ENCODE measurements at places on chromosomes 2 and 18.

- no peak for DNase-seq
Observed at GRCh38 chr2:174984561-174984960, 20.6 kb downstream of the CHN1 start.

DNA sequence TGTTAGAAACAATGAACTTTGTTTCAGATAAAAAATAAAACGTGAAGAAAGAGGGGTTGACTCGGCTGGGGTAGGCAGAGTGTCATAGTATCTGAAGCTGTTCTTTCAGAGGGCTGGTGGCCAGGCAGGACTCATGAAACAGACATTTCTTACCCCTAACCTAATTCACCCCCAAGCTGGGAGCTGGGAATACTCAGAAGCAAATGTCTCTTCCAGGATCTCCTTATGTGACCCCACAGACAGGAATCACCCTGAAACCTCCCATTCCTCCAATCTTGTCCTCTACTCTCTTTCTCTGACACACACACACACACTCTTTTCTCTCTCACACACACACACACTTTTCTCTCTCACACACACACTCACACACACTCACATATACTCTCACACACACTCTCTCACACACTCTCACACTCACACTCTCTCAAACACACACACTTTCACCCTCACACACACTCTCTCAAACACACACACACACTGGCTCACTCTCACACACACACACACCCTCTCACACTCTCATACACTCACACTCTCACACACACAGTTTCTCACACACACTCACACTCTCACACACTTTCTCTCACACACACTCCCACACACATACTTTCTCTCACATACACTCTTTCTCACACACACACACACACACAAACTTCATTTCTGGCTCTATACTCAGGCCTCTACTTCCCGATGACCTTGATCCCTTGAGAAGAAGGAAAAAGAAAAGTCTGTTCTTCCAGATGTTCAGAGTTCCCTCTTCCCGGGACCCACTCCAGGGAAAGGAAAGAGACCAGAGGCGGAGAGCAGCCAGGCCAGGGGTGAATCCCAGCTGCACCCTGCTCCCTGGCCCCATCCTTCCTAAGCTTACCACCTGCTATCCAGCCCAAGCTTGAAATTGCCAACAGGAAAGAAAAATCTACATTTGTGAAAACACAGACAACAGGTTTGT, 167.7 kb downstream of the TXNL1 start:
- no peak for DNase-seq

DNA sequence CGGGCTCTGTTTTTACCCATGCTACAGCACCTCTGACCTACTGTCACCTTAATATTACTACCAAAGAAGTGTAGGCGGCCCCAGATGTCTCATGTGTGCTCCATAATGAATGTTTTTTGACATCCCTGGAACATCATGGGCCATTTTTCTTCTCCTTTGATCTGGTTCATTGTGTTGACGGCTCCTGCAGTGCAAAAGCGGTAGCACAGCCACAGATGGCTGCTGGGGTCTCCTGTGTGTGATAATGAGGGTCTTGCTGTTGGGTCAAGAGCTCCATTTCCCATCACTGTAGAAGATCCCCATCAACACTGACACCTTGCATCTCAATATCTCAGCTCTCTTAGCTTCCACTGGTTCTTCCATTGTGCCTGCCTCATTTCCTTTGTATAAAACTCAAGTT, 95.0 kb downstream of the CDH20 start:
- DNase-seq: no peak

DNA sequence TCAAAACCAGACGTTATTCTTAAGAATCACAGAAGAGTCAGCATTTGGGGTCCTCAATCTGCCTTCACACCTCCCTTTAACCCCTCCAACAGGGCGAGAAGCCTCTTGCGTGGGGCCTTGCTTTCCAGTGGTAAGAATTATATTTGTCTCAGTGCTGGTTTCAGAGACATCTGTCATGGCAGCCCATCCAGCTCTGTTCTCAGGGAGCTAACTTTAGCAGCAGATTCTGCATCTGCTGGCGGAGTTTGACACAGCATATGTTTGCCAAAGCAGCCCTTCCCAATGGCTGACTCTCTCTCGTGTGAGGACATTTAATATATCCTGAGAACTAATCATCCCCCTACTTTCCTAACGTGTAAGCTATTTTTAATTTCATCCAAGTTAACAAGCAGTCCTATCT, 91.5 kb upstream of the BCL11A start:
- no peak for DNase-seq

DNA sequence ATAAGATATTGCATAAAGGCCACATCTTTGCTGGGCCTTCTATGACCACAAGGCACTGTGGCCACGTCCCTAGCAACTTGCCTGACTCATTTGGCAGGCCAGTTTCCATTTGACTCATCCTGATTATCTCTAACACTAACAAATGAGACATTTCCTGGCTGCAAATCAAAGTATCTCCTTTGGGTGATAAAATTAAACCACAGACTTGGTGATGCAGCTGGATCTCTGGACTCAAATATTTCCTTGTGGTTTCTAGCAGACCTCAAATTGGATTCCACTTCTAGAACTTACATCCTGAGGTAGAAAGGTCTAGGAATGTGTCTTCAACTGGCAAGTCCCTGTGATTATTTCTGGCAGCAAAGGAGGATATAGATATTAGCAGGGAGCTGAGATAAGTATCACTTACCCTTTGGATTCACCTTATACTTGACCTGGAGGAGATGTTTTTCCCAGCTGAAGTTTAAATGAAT, 167.9 kb upstream of the NXPH2 start:
- DNase-seq: no peak

GRCh38 chr18:9323750-9324445, 10.7 kb upstream of the TWSG1 start:
- peak; percentile 65 for DNase-seq

- no peak for DNase-seq
Observed at GRCh38 chr2:82837588-82838304, 1621.3 kb downstream of the SUCLG1 start.

GRCh38 chr18:22517356-22517755, 99.6 kb upstream of the CTAGE1 start:
- no peak for DNase-seq

GRCh38 chr2:81505586-81505985, 1201.0 kb upstream of the LRRTM1 start:
- DNase-seq: no peak

GRCh38 chr2:45011121-45011520, 1.9 kb upstream of the SIX2 start:
- DNase-seq: peak; percentile 41

GRCh38 chr2:231169488-231169887, 28.9 kb upstream of the ARMC9 start:
- no peak for DNase-seq

- no peak for DNase-seq
Observed at GRCh38 chr18:28791101-28791500, 614.2 kb upstream of the CDH2 start.

DNA sequence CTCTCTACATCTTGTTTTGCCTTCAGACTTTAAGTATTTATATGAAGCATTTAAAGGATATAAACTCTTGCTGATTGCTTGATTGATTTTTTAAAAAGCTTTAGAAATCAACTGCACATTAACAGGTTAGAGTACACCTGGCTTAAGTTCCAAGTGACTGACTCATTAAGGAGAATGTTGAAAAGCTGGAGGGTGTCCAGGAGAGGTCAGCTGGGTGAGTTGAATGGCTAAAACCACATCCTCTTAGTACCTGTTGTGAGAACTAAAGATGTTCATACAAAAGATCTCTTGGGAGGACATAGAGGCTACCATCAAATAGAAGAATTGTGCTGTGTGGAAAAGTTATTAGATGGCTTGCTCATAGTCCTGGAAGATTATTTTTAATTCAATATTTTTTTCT, 206.8 kb downstream of the TXNL1 start:
- no peak for DNase-seq

DNA sequence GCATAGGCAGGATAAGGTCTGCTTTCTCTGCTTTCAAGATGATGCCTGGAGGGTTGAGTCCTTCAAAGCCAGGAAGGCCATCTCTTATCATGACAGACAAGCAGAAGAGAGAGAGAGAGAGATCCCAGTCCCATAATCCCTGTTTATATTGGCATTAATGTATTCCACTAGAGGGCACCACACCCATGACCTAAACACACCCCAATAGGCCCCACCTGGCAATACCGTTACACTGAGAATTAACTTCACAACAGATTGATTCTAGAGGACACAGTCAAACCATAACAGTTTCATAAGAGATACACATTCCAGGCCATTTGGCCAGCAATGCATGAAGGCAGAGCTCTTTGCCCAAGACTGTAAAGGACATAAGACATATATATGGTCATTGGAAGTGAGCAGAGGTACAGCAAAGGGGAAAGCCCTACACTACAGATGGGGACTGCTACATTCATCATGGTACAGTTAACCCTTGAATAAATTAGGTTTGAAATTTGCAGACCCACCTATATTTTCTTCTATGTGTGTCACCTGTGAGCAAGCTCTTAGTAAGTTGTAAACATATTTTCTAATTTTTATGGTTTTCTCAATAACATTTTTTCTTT, 1516.1 kb downstream of the RPIA start:
- DNase-seq: peak; percentile 47

DNA sequence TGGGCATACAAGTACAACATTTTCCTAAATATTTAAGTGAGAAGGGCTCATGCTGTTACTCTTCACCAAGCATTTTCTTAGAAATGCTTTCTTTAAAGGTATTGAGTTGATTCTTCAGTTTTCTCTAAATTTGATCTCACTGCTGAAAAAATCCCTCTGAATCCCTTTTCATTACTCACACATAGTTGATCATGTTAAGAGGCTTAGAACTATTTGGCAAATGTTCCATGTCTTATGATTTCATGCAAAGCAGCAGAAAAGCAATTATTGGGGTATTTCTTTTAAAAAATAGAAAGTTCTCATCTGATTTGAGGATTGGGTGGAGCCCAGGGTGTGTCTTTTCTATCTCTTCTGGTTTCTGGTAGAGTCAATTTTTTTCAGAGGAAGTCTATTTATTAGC, 1079.8 kb upstream of the ZEB2 start:
- DNase-seq: no peak

DNA sequence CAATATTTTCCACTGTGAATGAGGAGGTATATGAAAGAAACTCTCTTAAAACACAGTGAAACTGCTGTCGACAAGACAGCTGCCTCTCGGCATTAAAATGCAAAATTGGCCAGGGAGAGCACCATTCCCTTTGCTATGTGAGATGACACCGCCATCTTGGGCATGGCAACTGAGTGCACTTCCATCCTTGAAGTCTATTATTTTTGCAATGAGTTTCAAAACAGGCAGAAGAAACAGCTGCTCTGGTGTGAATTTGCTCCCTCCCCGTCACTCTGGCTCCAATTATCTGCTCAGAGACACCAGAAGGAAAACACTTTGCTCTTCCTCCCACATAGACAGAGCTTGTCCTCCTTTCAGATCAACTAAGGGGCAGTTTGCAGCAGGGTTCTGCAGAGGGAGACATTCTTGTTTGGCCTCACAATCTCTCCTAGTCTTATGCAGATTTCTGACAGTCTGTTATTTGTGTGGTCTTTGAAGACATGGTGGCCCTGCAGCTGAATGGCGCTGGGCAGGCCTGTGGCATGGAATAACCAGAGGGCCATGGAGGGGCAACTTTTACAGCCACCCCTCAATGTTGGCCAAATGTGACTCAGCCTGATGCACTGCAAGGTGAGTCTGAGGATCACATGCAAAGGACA, 48.6 kb upstream of the SEC11C start:
- DNase-seq: no peak

DNA sequence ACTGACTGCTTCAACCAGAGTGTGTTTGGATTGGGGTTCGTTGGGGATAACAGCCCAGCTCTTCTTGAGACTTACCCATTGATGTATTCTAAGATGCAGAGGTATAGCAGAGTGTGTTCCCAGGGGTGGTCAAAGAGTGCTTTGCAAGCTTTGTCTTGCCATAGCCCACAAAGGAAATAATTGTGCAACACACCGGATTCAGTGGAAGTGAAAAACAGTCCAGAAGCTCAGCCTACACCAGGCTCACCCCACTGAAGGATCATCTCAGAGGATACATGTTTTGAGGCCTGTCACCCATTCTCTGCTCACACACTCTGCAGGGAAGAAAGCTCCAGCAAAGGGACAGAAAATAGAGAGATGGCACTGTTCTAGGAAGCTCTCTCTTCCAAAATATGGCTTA, 9.6 kb downstream of the CACNB4 start:
- DNase-seq: peak; percentile 71

- DNase-seq: no peak
Observed at GRCh38 chr2:241014224-241014623, 15.8 kb downstream of the SNED1 start.

- DNase-seq: no peak
Observed at GRCh38 chr18:58645398-58645797, 16.5 kb upstream of the ALPK2 start.

DNA sequence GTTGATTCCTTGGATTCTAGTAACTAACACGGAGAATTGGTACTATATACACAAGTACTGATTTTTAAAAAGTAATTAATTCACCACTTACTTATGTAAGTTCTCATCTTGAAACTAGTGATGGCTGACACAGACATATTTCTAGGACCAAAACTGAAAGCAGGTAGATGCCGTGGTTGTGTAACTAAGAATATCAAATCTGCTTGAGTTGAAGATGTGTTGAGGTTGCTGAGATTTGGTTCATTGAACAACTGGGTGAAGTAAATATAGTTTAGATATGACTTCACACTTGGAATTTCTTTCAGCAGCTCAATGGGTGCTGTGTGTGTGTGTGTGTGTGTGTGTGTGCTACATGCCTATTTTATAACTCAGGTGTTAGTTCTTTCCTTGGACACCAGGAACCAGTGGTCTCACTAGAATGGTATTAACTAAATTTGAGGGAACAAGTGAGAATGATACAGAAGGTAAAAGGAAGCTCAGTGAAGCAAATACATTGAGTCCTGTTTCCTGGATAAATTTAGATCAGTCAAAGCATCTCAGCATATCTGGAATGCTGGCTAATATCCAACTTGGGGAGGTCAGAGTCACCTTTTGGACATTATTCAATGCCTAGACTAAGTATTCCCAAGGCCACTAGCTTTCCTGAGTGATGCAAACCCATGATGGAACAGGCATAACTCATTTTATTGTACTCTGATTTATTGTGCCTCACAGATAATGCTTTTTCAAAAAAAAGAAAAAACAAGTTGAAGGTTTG, 110.7 kb upstream of the ZEB2 start:
- no peak for DNase-seq

GRCh38 chr18:24942144-24942543, 409.8 kb downstream of the ZNF521 start:
- DNase-seq: no peak

DNA sequence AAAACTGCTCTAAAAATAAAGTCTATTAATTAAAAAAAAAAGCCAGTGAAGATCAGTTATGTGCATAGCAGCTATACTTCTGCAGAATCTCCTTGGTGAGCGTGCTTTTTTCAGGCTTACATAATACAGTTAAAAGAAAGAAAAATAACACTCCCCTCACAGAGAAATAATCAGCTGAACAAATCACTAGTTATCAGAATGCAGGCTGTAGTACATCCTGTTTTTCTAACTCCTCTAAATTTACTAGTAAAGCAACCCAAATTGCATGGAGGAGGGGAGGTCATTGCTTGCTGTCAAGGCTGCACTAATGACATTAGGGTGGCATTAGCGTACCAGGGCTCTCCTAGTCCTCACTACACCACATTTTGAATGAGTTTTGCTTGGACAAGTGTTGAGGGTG, 192.2 kb downstream of the PLCL1 start:
- DNase-seq: no peak

GRCh38 chr2:79849241-79849640, 336.4 kb downstream of the CTNNA2 start:
- DNase-seq: no peak

All from KBM-7 (cell line).